HuH-7 (cell line): ENCODE measurements at places on chromosomes 12 and 14.

GRCh38 chr12:109461846-109462756, 15.0 kb downstream of the KCTD10 start:
- peak; percentile 28 for DNase-seq

DNA sequence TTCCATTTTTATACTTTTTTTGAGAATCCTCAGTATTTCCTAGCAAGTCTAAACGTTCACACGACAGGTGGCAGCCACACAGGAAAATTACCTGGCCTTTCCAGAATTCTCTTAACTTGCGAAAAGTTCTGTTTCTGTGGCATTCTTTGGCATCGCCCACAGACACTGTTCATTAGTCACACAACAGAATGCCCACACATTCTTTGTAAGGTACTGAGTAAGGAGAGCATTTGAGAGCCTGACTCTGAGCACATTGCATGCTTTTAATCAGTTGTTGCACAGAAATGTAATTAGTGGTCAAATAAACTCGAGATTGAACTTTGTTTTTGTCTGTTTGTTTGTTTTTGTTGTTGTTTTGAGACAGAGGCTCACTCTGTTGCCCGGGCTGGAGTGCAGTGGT, 52.4 kb downstream of the LMNTD1 start:
- DNase-seq, result no peak

DNA sequence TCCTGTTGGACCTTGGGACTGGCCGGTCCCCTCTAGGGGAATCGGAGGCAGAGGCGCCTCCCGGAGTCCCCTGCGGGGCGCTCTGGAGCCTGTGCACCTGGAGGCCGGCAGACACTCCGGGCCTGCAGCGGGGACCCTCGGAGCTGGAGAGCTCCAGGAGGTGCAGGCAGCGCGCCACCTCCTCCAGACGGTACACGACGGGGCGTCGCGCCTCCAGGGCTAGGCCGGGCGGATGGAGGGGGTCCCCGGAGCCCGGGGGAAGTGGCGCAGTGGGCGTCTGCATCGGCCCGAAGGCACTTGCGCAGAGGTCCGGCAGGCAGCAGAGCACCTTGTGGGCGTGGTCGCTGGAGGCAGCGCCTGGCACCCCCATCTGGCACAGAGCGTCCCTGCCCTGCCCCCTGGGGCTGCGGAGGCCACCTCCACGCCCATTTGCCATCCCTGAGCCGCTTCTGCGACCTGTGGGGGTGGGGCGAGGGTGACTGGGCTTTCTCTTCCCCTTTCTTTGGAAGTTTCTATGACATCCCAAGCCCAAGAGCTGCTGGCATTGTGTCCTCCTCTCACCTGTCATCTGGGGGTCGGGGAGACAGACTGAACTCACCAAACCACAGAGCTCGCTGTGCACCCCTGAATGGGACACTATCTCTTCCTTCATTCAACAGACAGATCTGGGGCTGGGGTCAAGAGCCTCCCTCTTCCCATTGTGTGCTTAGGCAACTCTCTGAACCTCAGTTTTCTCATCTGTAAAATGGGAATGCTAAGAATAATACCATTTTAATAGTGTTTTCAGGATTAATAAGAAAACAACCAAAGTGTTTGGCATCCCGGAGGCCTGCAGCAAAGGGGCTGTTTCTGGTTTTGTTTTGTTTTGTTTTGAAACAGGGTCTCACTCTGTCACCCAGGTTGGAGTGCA, 37.5 kb upstream of the CORO1C start:
- DNase-seq, result peak; percentile 74

DNA sequence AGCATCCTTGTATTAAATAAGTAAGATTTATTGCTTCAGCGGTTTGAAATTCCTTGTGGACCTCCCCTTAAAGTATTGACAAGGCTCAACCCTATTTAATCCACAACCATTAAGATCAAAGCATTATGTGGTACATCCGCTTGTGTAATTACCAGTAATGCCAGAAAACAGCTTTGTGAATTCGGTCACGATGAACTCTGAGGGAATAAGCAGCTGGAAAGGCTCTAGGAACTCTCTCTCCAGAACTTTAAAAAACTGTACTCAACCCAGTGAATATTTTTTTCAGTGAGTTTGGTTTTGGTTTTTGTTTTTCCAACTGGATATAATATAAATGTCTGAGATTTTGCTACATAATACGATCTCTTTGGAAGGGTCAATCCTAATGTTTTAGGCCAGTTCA, 49.3 kb upstream of the DIO2 start:
- DNase-seq, result no peak

- DNase-seq, result no peak
These were observed 66.4 kb upstream of the OTOGL start for GRCh38 chr12:80032946-80033345.

- DNase-seq, result no peak
These were observed 21.5 kb downstream of the UBR7 start for GRCh38 chr14:93228550-93228949.
